ENCODE measurements at places on chromosomes 2 and 18. TPM values are rescaled to one million over a fixed set of nuclear protein-coding genes. Genes with fewer than 3 reads are reported as not detected.

DNA sequence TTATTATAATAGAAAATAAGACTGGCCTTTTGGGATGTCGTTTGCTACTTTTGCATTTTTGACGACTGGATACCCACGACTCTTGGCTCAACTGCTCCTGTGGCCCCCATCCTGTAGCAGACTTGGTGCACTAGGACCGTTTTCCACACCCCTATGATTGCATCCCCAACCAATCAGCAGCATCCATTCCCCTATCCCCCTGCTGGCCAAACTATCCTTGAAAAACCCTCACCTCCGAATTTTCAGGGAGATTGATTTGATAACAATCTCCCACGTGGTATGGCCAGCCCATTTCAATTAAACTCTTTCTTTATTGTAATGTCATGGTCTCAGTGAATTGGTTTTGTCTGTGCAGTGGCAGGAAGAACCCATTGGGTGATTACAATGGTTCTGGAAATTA is 37.9 kb upstream of the TTR start:
- peaks cover 2% of the 10 kb centered on the region for H3K4me1 ChIP-seq
- H3K36me3 ChIP-seq = no peaks in the 10 kb centered on the region
- no peak for DNase-seq
- H3K4me3 ChIP-seq = no peak overlapping the region
- H3K27me3 ChIP-seq = peaks cover 6% of the 10 kb centered on the region

Gene TCF7L1
- not detected for total RNA-seq

GRCh38 chr2:216701544-216701943 is 6.2 kb upstream of the IGFBP5 start:
- no peak for DNase-seq
- peaks cover 5% of the 10 kb centered on the region for H3K27me3 ChIP-seq
- H3K27ac ChIP-seq = no peak overlapping the region
- H3K4me3 ChIP-seq = no peak overlapping the region
- peaks cover 3% of the 10 kb centered on the region for H3K4me1 ChIP-seq

DNA sequence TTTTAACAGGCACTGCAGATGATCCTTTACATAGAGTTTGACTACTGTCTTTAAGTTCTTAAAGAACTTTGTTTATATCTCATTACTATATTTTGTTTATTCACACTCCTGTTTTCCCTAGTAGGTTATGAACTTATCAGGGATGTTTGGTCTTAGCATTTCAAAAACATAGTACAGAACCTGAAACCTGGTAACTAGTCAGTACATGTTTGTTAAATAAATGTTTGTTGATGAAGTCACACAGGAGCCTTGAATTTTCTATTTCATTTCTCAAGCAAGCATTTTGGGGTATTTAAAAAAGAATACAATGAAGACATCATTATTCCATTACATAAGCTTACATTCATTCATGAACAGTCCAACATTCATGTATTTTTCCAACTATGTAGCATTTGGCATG is 280.3 kb upstream of the ZSWIM2 start:
- H3K4me3 ChIP-seq = no peak overlapping the region
- no peaks in the 10 kb centered on the region for H3K36me3 ChIP-seq
- H3K4me1 ChIP-seq = no peaks in the 10 kb centered on the region
- H3K27ac ChIP-seq = no peak overlapping the region
- no peaks in the 10 kb centered on the region for H3K27me3 ChIP-seq
- DNase-seq = no peak

DNA sequence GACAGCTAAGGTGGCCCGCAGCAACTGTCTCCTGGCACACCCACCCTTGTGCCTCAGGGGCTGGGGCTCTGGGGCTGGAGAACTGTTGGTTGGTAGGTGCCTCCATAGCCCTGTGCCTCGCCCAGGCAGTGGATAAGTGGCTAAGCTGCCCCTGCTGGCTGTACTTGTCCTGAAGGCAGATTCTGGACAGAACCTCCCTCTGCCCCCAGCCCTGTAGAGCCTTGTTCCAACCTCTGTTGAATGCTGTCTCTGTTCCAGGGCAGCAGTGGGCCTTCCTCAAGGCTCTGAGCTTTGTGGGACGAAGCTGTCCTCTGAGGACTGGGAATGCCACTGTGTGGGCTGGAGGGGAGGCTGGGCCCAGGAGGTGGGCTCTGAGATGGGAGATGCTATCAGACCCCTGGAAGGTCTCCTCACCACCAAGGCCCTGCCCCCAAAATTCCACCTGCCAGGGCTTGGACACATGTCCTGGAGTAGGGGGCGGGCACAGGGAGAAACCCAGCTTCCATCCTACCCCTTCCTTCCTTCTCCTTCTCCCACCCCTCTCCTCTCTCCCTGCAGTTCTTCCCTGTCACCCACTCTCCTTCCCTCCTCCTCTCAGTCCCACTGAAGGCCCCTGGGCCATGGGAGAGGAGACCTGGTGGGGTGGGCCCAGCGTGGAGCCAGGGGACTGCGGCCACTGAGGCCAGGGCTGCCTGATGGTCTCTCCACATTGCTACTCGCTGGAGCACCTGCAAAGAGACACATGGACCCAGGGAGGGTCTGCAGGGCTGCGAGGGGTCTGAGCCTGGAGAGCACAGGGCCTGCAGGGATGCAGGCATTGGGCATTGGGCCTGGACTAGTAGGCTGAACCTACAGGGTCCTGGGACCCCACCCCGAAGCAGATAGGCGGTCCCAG is 1.7 kb upstream of the PDCD1 start:
- DNase-seq = no peak
- H3K4me1 ChIP-seq = peaks cover 43% of the 10 kb centered on the region
- no peak overlapping the region for H3K4me3 ChIP-seq
- peaks cover 22% of the 10 kb centered on the region for H3K27me3 ChIP-seq
- H3K27ac ChIP-seq = peak overlapping the region; percentile 92
